ENCODE measurements at places on chromosomes 12 and 14.

- DNase-seq, result no peak
These were observed 18.5 kb upstream of the CISTR start for GRCh38 chr12:53770281-53770680.

DNA sequence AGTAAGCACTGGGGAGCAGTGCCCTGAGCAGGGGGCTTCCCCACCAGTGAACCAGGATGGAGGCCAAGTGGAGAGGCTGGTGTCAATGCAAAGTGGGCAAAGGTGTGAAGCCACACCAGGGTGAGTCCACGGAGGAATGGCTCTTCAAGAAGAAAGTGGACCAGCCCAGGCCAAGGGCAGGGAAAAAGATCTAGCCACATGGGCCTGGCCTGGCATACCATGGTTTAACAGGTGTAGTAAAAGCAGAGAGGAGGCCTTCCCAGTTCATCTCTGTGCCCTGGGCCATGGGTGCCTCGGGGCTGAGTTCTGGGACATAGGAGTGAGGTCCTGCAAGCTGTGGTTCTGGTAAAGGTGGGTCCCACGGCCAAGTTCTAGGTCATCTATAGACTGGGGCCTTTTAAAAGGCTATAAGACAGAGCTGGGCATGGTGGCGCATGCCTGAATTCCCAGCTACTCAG lies 153.4 kb downstream of the DPF3 start:
- DNase-seq, result no peak

DNA sequence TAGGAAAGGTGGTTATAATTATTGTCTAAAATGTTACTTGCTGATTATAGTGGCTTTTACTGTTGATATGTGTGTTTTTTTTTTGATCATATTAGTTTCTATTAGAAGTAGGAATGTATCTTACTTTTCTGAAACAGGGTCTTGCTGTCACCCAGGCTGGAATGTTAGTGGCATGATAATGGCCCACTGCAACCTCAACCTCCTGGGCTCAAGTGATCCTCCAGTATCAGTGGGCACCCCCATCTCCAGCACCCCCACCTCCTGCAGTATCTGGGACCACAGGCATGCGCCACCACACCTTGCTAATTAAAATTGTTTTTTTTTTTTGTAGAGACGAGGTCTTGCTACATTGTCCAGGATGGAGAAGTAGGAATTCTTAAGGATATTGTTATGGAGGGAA lies 11.3 kb downstream of the ATF1 start:
- no peak for DNase-seq

- DNase-seq, result no peak
These were observed 90.4 kb downstream of the SLC24A4 start for GRCh38 chr14:92413379-92413778.

DNA sequence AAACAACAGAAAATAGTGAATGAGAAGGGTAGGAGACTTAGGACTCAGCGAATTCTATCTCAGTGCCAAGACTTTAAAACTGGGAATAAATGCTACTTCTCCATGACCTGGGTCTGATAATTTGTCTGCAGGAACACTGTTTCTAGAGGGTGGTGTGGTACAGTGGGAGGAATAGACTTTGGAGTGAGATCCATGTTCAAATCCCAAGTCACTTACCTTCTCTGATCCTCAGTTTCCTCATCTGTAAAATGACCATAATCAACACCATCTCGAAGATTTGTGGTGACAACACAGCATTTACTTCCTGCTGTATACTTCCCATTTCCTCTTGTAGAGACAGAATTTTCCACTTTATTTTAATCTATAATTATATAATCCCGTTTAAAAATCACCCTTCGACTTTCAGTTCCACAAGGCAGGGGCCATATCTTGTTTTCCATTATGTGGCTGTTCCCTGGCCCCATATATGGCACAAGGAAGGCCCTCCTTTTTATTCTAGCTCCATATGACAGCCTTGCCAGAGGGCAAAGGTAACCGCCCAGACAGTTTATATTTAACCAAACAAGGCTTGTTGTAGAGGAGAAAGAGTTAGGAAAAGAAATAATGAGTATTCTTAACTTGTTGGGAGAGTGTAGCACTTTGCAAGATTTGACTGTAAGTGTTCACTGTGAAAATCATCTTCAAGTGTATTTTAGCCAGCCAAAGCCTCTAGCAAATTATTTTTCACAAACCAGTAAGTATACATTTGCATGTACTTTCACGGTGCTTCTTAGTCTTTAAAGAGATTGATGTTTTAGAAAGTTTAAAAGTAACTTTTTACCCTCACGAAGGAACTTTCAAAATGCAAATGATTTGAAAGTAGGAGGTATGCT lies 243.1 kb downstream of the AKAP6 start:
- DNase-seq, result no peak

DNA sequence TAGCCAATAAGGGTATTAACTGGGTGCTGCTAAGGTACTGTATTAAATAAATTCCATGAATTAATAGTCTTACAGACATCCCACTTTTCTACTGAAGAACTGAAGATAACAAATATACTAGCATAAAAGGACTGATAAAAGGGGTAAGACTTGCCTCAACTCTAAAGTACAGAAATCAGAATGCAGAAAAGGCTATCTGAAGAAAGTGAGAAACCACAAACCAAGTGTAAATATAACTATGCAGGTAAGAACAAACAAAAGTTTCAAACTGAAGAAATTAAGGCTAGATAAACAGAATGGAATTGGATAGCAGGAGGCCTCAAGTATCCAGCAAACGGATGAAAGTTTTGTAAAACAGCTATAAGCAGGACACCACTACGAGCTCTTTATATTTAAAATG lies 29.5 kb downstream of the YAF2 start:
- no peak for DNase-seq

GRCh38 chr12:80226576-80226975 lies 127.2 kb downstream of the OTOGL start:
- DNase-seq, result no peak

GRCh38 chr12:75568393-75568792 lies 57.0 kb upstream of the KRR1 start:
- no peak for DNase-seq

- DNase-seq, result no peak
These were observed 36.2 kb upstream of the RESF1 start for GRCh38 chr12:31923063-31923412.

GRCh38 chr12:44509471-44509870 lies 366.6 kb downstream of the NELL2 start:
- DNase-seq, result no peak

DNA sequence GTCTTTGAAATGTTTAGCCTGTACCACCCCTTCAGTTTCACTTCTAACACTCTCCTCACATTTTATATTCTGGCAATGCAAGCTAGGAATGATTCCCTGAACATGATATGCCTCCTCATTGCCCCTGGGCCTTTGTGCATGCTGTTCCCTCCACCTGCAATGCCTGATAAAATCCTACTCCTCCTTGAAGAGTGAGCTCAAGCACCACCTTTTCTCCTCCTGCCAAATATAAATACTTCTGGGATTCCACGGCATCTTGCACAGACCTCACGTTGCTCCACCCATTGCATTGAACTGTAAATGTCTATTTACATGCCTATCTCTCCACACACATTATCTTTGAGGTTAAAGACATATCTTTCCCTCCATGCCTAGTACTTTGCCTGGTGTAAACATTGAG lies 21.1 kb downstream of the NKX2-1 start:
- no peak for DNase-seq

DNA sequence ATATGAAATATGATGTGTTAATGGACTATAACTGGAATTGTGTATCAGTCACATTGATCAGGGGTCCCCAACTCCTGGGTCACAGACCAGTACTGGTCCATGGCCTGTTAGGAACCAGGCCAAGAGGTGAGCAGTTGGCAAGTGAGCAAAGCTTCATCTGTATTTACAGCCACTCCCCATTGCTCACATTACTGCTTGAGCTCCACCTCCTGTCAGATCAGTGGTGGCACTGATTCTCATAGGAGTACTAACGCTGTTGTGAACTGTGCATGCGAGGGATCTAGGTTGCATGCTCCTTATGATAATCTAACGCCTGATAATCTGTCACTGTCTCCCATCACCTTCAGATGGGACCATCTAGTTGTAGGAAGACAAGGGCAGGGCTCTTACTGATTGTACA lies 72.3 kb downstream of the CDK17 start:
- DNase-seq, result no peak

- no peak for DNase-seq
These were observed 1.1 kb upstream of the MBD6 start for GRCh38 chr12:57521525-57522010.

DNA sequence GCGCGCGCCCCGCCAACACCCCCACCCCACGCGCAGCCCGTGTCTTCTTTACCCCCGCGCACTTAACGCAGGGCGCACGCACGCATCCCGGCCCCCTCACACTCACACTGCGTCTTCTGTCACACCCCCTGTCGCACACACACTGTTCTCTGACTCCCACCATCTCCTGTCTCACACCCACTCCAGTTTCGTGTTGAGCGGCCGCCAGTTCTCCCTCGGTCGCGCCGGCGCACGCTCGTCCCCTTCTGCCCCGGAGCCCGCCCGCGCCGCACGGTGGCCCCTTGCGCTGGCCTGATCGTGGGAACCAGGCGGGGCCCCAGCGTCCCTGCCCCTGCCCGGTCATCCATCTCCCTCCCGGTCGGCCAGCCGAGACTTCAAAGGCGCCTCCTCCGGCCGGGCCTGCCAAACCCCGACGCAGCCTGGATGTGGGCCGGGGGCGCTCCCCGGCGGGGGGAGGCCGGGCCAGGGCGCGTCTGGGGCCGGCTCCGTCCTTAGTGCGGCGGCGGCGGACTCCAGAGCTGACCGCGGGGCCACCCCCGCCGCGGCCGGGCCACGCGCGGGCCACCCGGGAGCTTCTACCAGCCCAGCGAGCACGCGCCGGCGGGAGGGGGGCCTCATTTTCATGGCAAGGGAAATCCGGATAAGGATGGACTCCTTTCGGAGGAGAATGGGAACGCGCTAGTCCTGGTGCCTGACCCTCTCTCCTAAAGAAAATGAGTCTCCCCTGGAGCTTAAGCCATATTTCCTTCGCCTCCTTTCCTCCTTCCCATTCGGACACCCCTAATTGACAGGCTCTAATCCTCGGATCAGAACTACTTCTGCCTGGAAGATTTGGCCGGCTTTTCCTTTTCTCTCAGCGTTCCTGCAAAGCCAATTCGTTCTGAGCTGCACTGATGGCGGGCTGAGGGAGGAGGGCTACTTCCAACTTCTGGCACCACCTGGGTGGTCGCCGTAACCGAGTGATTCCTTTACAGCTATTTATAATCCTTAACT lies 82.0 kb upstream of the HMGA2 start:
- DNase-seq, result no peak

DNA sequence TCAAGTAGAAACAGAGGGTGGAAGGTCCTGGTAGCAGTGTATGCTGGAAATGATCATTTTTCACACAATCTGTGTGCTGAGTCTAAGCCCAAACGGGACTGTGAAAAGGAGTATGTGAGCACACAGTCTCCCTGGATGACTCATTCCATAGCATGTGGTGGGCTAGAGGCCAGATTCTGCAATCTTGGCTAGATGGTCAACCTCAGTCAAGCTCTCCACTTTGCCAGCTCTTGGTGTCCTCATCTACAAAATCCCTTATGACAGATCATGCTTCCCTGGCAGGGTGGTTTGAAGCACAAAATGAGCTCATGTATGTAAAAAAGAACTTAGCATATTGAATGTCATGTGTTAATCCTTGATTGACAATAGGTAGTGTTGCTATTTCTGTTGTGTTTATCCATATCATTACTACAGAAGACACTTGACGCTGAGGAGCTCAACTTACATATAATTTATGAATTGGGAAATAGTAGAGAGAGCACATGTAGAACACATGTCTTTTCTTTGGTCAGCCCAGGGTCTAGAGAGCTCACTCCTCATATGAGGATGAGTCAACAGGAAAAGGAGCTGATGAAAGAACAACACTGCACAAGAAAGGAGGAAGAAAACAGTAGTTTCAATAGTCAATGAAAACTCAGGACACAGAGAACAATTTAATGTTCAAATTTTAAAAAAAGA lies 517.5 kb downstream of the BCL11B start:
- DNase-seq, result no peak

DNA sequence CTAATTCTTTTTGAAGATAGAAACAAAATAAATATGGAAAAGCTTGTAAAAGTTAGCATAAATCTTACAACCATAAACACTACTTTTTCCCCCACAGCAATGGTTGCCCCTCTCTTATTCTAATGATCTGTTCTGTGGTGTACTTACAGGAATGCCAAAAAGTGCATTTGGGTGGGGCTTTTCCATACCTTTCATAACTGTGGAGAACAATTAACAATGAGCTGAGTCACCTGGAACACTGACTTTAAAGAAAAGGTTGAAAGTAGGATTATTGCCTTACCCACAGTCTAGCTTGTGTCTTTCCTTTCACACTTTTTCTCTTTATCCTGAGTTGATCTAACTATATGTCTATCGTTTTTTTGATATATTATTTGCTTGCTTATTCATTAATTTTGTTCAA lies 86.9 kb downstream of the TPH2 start:
- no peak for DNase-seq

DNA sequence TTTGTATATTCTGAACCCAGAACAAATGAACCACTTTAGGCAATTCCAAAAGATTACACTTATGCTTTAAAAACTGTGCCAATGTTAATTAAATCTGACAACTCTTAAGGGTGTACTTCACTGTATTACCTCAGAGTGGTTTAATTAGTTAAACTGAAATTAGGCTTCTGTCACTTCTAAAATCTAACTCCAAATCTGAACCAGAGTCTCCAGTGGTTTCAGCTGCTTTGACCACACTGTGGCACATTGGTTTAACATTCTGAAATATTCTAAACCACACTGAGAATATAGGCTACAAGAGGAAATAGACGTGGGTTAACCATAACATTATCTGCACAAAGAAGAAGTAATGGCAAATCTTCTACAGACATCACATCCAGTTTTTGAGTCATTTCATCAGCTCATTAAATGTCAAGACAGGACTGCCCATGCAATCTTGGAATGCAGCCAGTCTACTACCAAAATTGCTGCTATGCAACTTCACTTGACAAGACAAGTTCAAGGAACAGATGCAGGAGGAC lies 94.8 kb downstream of the LRP6 start:
- DNase-seq, result peak; percentile 4

DNA sequence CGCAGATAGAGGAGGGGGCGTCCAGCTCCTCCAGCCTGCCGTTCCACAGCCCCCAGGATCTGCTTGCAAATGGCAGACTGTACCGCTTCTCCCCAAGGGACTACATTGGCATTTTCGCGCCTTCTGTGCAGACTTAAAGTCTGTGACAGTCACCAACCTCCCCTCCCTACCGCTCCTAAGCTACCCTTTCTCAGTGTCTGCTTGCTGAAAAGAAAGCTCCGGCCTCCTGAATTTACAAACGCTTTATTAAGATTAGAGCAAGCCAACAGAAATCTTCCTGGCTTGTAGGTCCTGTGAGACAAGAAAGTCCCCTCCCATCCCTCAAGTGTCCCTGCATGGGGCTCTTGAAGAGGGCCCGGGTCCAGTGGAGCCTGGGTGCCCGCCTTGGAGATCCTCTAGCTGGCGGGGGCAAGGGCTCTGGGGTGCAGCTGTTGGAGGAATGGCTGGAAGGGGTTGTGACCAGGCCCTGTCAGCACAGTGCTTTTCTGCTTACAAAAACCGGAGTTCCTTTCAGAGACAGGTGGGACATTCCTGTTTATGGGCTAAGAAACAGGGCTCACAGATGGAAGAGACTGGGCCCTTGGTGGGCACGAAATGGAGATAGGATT lies 2.8 kb upstream of the DLK1 start:
- DNase-seq, result no peak
